Occipital lobe (tissue), 3 donors: ENCODE measurements at places on chromosomes 2 and 18.

- no peak for DNase-seq
Observed at GRCh38 chr2:240957656-240958365, 40.6 kb upstream of the SNED1 start.

- DNase-seq = no peak
Observed at GRCh38 chr2:223901854-223902253, 43.3 kb downstream of the WDFY1 start.

- no peak for DNase-seq
Observed at GRCh38 chr18:50602466-50602865, 42.6 kb downstream of the MAPK4 start.

GRCh38 chr2:236688563-236689392 lies 119.2 kb downstream of the ACKR3 start:
- DNase-seq = no peak

DNA sequence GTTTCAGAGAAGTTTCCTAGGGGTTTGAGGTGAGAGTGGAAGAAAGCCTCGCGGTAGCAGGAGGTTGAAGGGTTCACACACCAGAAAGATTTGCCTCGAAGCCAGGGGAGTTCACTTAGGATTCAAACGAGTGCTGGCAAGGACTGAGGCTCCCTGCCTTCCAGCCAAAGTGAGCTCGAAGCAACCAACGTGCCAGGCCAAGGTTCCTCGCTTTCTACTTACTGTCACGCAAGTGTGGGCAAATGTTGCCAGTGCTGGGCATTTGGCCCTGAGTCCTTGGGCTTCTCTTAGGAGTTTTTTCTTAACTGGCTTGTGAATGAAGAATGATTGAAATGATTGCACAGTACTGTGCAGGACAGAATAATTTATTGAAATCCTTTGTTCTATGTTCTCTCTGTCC lies 53.6 kb downstream of the TMEM178A start:
- no peak for DNase-seq

- DNase-seq = no peak
Observed at GRCh38 chr2:21034156-21034971, 9.5 kb downstream of the APOB start.

DNA sequence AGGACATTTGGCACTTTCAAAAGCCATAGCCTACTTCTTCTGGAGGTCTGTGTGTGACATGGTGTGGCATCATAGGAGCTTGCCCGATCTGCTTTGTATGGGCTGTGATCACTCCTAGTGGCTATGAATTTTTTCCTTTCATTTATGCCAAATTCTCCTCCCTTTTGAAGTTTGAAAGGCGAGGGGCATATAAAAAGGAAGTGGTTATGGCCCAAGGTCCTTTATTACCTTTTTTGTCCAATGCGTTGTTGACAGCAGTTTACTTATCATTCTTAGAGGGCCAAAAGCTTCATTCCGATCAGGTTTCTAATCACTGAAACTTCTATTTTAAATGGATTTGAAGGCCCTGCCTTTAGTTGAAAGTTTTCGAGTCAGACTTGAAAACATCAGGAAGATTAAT lies 224.3 kb upstream of the FOSL2 start:
- DNase-seq = no peak

DNA sequence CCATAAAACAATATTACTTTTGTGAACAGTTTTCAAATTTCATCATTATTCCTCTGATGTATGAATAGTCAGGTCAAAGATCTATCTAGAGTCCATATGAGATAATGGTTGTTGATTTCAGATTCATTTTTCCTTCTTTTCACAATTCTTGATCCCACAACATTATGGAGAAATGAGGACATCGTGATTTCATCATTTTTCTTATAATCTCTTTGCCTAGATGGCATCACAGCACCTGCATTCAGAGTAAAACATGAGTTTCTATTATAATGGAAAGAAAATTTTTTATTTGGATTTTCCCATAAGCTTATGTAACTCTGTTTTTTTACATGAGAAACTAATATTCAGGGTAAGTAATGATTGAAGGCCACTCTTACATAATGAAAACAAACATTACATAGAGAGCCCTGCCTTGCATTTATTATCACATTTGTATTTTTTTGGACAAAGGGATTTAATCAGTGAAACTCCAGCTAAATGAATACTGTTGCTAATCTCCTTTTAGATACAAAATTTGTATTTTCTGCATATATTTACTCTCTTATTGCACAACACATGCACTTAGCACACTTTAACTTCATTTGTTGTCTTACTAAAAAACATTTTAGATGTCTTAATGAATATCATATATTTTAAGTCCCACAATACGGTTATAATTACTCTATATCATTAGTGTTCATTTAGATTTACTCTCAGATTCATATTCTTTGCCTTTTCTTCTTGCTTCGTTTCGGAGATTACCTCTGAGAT lies 188.4 kb upstream of the KYNU start:
- no peak for DNase-seq

GRCh38 chr2:6968319-6969100 lies 51.3 kb downstream of the RNF144A start:
- no peak for DNase-seq

DNA sequence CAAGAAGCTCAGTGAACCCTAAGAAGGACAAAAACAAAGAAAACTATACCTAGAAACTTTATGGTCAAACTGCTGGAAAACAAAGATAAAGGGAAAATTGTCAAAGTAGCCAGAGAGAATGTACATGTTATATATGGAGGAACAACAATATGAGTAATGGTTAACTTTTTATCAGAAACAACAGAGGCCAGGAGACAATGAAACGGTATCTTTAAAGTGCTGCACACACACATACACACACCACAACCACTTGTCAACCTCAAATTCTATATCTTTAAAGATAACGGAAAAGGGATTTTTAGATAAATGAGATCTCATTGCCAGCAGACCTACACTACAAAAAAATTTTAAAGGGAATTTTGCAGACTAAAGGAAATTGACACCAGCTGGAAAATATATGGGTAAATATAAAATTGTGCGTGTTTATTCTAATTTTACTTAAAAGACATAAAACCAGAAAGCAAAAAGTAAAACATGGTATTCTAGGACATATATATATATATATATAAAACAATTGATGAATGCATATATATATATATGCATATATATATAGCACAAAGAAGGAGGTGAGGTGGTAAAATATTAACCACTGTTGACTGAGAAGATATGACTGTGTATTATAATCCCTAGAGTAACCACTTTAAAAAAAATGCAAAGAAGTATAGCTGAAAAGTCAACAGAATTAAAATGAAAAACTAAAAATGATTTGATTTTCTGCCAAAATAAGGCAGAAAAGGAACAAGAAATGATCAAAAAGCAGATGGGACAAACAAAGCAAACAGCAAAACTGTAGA lies 172.0 kb downstream of the SRBD1 start:
- DNase-seq = no peak

- no peak for DNase-seq
Observed at GRCh38 chr18:53527365-53527764, 697.1 kb downstream of the MBD2 start.
